ENCODE measurements at places on chromosomes 16 and 17. TPM values are rescaled to one million over a fixed set of nuclear protein-coding genes. Genes with fewer than 3 reads are reported as not detected.

GRCh38 chr17:266701-267667 is 85.5 kb upstream of the DOC2B start:
- DNase-seq: peak; percentile 53

DNA sequence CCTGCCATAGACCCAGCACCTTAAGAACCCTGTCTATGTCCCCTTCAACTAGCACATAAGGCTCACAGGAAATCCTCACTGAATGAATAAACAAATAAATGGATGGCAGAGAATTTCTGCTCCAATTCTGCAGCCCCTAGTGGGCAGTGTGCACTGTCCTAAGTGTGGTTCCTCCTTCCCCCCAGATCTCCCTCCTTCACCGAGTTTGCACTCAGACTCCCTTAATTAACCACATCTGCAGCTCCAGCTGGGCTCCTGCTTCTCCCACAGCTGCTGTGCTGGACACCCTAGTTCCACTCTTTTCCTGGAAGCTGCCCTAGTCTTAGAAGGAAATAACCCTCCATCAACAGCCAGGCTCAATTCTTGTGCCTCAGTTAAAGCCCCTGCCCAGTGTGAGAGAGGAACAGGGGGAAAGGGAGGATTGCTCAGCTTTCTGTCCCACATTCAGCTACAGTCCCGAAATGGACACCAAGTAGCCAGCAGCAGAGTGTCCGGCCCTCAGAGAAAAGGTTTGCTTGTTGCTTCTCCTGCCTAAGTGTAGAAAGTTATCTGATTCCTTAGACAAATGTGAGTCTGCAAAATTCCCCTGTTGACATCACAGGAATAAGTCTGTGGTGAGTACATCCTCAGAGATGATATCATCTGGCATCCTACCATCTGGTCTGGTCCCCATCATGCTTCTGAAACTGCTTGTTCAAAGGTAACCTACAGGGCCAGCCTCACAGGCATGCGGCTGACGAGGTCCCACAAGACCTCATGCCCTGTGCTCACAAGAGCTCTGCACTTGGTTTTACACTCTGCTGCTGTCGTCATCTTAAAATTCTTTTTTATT is 12.3 kb downstream of the LRRC3C start:
- no peak for DNase-seq

GRCh38 chr17:30000001-30000754 is 58.7 kb downstream of the EFCAB5 start:
- no peak for DNase-seq

DNA sequence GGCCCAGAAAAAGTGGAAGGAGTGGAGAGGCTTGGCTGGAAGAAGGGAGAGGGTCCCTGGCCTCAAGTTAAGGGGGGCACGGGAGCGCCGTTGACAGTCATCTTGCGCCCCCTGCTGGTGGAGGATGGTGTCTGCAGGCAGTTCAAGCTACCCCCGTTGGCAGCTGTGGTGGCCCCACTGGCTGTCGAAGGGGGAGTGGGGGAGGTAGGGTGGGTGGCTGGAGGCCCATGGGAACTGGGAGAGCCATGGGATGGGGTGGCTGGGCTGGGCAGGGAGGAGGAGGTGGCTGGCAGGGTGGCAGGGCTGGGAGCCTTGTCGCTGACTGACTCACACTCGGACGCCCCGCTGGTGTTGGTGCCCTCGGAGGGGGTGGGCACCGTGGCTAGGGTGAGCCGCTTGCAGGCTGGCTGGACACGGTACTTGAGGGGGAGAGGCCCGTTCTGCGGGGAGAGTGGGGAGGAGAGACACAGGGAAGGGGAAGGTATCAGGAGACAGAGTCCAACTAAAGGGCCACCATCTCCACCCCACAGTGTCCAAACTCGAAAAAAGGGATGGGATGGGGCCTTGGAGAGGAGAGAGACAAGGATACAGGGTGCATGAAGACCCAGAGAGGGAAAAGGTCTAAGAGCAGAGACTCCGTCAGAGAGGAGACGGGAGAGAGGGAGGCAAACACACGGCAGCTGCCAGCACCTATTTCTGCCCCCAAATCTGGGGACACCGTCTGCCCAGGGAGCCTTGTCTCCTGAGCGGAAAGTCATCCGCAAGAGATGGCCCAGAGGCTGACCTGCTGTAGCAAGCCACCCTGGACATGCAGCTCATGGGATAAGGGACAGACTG is 5.2 kb downstream of the CISD3 start:
- DNase-seq: no peak

- DNase-seq: no peak
Measured at GRCh38 chr16:64841071-64841470, 280.8 kb downstream of the CDH11 start.

DNA sequence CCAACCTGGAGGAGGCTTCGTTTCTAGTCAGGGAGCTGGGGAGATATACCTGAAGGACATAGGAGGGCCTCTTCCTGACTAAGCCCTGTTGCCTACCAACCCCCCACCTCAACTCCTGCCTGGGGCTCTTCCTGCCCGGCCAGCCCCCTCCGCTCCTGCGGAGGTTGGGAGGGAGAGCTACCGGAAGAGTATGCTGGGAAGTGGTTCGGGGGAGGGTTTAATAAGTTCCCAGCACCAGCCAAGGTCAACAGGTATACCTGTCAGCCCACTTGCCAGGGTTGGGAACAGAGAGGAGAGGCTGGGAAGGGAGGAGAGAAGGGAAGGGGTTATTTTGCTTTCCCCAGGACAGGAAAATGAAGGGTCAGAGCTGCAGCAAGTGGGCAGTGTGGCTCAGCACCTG is 4.7 kb downstream of the PPP1R1B start:
- no peak for DNase-seq

- peak; percentile 74 for DNase-seq
Measured at GRCh38 chr16:75195811-75196790, 10.9 kb downstream of the CTRB2 start.

DNA sequence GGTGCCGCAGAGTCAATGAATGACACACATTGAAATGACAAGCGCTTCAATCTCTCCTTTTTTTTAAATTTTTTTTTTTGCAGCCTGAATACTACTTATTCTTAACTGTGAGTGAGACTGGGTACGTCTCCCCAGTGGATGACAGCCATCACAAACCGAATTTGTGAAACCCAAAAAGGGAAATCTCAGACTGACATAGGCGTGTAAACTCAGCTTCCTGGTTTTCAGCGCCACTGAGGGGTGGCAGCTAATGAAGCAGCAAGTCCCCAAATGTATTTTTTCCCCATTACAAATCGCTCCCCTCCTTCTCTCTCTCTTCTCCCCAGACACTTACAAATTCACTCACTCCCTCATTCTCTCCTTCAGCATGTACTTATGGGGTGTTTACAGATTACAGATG is 196.0 kb downstream of the MAF start:
- DNase-seq: no peak

- no peak for DNase-seq
Measured at GRCh38 chr17:44881145-44881544, 18.1 kb downstream of the EFTUD2 start.

DNA sequence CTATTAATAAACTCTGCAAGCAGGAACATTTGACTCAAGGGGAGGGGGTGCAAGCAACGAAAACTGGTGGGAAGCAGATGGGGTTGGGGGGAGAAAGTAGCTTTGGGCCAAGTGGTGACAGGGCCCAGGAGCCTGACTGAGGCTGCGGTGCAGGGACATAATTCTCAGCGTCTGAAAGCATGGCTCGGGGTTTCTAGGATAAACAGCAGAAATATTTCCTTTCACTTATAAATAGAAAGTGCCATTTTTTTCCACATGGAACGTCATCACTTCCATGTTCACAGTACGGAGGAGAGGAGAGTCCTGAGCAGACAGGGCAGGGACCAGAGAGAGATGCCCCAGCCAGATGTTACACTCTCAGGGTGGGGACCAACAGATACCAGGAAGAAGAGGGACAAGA is 197.1 kb downstream of the ZFHX3 start:
- no peak for DNase-seq

DNA sequence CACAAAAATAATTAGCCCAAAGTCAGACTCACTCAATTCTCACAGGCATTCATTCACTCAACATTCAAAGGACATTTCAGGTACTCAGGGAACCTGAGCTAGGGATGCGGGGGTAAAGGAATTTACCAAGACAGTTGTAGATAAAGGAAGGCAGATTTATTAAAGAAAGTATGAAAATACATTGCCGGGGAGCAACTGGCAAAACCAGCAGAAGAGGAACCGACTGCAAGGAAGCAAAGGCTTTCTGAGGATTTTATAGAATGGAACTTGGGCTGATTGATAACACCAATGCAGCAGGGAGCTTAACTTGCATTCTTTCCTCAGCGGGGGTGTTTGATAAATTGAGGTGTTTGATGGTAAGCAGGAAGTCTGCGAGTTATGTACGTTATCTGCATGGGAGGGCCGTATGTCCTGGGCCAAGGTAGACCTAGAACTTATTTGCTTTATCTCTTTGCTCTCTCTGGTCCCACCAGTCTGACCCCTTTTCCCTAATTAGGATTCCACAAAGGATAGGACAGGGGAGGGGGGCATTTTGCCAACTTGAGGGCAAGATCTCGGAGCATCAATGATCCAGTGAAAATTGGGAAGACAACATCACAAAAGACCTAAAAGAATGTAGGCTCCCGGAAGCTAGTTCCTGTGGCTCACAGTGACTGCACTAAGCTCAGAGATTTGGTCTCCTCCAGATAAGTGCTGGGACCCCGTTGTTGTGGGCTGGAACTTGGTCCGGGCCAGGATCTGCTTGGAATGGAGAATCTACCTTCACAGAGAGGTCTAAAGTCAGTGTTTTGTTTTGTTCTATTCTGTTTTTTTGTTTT is 5.8 kb upstream of the MT3 start:
- DNase-seq: no peak

DNA sequence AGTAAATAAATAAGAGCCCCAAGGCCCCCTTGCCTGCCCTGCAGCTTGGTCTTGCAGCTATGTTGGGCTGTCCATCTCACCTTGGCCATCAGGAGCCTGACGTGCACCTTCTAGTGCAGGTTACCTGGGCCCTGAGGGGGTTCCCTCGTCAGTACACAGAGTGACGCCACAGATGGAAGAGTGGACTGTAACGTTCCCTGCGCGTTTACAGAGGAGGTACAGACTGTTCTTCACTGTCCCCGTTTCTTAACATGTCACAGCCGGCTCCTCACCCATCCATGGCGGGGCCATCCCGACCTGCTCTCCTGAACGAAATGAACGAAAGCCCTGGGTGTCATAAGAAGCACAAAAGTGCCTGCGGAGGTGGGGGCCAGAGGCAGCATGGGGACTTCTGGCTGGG is 15.9 kb upstream of the FASN start:
- DNase-seq: no peak

DNA sequence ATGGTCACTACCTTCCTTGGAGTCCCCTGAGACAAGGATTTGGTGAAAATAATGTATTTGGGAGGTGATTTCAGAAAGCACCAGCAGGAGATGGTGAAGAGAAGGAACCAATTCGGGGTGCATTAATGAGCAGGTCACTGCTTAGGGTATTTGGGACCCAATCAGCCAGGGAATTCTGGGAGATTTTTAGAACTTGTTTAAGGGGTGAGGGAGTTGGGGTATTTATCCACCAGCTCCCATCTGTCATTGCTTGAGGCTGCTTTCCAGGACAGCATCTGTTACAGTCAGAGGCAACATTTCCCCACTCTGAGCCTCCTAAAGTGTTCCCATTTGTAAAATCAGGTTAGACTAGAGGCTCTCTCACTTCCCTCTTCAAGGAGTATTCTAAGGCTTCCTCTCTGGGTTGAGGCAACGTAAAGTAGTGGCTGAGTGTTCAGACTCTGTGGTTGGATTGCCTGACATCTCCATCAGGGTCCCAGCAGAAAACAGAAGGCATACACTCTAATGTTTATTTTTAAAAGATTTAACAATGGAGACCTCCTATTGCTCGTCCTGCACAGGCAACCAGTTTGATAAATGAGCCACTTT is 60.9 kb downstream of the CLEC19A start:
- no peak for DNase-seq

GRCh38 chr16:85449191-85449884 is 163.8 kb upstream of the GSE1 start:
- DNase-seq: no peak

- DNase-seq: peak; percentile 79
Measured at GRCh38 chr17:50893183-50893993, 27.2 kb upstream of the TOB1 start.

DNA sequence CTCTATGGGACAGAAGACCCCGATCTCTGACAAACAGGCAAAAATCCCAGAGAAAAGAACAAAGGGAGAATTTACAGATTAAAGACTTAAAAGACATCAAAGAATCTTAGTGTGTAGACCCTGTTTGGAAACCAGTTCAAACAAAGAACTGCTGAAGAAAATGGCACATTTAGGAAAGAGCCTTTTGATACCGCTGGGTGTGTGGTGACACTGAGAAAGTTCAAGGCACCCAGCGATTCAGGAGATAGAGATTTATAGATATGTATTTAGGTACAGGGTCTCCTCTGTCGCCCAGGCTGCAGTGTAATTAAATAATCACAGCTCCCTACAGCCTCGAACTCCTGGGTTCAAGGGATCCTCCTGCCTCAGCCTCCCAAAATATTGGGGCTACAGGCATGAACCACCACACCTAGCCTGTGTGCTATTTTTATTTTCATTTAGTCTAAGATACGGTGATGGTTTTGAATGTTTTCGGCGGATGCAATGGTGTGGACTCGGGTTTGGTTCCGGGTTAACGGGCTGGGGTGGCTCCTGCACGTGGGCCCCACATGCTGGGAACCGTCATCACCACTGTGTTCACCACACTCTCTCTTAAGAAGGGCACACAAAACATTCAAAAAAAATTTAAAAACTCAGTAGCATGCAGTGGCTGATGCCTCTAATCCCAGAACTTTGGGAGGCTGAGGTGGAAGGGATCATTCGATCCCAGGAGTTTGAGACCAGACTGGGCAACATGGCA is 114.0 kb downstream of the ZNF778 start:
- no peak for DNase-seq

GRCh38 chr17:57084361-57084801 is 665 bp upstream of the AKAP1 start:
- DNase-seq: no peak

GRCh38 chr17:2982854-2983253 is 80.6 kb downstream of the OR1D5 start:
- peak; percentile 86 for DNase-seq

DNA sequence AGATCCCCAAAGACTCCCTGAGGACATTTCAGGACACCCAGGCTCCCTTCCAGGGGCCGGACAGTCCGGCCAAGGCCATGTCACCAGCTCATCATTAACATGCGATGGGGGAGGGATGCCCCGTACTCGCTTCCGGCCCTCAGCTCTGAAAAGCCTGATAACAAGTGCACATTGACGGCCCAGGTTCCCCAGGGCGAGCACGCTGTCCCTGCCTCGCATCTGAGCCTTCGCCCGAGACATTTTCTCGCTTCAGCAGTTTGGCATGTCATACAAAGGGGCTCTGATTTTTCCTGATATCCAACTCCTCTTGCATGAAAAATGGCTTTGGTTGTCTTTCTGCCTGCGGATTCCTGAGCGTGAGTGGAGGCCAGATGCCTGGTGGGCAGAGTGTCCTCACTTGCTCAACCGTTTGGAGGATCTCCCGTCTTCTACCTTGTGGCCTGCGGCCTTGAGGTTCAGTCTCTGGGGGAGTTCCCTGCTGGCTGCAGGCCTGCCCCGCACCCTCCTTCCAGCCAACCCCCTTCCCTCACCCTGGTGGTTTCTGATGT is 14.1 kb downstream of the CACNG4 start:
- DNase-seq: no peak

PITPNM3 gene
- 20.3 TPM for total RNA-seq

KRT33A gene
- total RNA-seq: 1.2 TPM

CACNG1 gene
- not detected for total RNA-seq

RAB37 gene
- not detected for total RNA-seq

HBZ gene
- not detected for total RNA-seq

JUP gene
- 1,107 TPM for total RNA-seq

TMEM235 gene
- not detected for total RNA-seq

KRT31 gene
- total RNA-seq: 98.7 TPM
